Left ventricle myocardium inferior (tissue), 1 donor: ENCODE measurements at places on chromosomes 3 and 15. TPM values are rescaled to one million over a fixed set of nuclear protein-coding genes. Genes with fewer than 3 reads are reported as not detected.

The ABI3BP gene
- total RNA-seq: 23.6 TPM

The CFAP20DC gene
- total RNA-seq: not detected

DNA sequence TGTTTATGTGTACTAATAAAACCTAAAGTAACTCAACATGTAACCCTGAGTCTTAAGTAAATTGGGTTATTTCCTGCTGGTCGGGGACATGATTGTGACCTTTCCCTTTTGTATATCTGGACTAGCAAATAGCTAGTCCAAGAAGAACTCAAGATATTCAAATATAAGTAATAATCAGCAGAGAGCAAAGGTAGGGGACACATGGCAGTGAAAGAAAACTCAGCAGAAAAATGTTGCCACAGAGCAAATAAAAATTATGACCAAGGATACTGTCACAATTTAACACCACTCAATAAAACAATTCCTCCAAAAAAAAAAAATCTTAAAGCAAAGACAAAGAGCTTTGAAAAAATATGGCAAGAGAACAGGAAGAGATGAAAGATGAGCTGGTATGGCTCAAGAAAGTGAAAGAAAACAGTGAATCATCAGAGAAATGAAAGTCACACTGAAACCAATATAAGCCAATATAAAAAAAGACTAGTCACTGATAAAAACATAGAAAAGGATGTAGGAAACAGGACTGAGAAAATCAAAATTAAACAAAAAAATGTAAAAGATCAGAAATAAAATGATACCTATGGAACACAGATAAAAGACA is 43.4 kb downstream of the HLTF start:
- DNase-seq: no peak

DNA sequence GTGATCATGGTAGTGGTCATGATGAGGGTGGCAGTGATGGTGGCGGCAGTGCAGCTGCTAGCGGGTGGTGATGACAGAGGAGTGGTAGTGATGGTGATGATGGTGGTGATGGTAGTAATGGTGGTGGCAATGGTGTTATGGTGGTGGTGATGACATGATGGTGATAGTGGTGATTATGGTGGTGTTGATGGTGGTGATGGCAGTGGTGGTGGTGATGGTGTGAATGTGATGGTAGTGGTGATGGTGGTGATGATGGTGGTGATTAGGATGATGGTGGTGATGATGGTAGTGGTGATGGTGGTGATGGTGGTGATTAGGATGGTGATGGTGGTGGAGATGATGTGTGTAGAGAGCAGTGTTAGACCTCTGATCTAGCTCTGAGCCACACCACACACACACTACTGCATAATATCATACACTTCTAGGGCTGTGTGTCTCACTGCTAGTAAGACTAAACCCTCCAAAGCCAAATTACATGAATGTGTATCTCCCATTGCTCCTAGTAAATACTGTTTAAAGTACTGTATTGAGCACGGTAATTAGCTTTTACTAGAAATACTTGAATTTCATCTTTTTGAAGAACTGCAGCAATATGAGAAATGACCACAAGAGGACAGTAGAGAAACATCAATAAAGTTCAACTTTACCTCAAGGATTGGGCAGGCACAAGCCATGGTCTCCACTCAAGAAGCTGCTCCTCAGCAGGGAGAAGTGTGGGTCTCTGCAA is 28.8 kb downstream of the TMED3 start:
- DNase-seq: no peak

The AHSG gene
- total RNA-seq: not detected

DNA sequence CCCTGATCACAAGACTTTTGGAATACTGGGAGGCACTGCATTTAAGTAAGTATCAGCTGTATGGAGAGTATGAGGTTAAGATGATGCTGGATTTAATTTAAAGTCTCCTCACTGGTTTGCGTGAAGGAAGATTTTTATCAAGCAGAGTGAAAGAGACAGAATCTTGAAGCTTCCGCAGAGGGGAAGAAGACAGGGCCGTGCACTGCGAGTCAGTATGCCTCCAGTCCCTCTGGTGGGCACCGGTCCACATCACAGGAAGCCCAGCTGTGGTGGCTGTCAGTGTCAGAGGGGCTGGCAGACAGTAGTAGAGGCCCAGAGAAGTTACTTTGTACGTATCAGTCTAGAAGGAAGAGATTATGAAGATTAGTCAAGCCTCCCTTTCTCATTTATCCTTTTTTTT is 379.0 kb upstream of the TPRG1 start:
- DNase-seq: peak; percentile 25

DNA sequence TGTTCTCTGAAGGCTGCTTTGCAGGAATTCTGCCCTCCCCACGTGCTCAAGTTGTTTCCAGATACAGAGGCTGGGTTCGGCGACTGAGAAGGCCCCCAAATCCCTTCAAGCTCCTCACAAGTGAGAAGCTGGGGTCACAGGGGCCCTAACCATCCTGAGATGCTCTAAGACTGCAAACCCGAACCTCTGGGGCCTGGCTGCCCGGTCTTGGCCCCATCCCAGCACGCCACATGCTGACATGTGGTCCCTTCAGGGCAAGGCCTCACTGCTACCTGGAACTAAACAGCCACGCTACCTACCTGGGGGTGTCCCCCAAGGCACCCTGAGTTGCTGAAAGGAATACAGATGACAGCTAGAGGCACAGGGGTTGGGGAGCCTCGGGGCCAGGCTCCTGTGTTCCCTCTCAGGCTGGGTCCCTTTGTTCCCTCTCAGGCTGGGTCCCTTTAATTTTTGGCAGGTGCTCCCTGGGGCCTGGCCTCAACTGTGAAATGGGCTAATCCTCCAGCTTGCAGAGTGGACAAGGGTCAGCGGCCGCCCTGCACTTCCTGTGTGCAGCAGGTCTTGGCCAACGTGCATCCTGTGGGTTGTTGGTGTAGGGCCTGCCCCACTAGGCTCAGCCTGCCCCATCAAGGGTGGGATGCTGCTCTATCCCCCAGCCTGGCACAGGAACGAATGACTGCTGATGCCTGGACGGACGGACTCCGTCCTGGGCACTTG is 32.5 kb downstream of the KLHL25 start:
- no peak for DNase-seq

The C2CD4A gene
- not detected for total RNA-seq

GRCh38 chr15:25087137-25087536 is 132.3 kb downstream of the SNRPN start:
- DNase-seq: no peak

DNA sequence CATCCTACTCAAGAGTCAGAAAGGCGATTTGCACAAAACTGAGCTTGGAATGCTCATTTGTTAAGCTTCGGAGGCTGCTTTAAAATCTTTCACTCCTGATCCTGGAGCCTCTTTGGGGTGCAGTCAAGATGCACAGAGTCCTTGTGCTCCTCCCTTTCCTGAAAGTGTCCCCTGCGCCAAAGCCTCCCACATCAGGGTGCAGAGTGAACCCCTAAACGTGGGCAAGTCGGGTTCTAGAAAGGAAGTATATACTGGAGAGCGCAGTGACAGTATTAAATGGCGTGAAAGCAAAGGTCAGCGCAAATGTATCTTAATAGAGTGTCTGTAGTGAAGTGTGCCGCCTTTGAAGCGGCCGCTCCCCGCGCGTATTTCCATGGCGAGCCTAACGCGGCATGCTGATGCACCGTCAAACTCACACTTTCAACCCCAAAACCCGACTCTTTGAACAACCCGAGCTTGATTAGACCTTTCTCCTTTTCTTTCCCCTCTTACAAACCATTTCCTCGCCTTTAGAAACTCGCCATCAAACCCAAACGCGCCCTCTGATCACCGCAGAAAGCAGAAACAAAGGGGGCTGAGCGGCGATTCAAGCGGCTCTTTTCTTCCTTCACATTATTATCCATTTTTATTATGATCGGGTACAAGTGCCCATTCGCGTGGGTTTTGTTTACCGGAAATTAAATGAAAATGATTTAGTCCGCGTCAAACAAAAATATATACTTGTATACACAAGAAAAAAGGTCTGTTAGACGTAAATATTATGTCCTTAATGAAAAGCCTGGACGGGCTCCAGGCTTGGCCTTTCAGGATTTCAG is 18.3 kb downstream of the ZIC4 start:
- DNase-seq: no peak
